ENCODE measurements at places on chromosomes 6 and 20. TPM values are rescaled to one million over a fixed set of nuclear protein-coding genes. Genes with fewer than 3 reads are reported as not detected.
A peak's percentile ranks its signal among the peaks of the same experiment; 100 is the strongest.

DNA sequence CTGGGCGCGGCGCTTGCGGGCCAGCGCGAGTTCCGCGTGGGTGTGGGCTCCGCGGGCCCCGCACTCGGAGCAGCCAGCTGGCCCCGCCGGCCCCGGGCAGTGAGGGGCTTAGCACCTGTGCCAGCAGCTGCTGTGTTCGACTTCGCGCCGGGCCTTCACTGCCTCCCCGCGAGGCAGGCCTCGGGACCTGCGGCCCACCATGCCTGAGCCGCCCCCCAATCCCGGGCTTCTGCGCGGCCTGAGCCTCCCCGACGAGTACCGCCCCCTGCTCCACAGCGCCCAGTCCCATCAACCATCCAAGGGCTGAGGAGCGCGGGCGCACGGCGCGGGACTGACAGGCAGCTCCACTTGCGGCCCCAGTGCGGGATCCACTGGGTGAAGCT lies 36.2 kb downstream of the RIOK1 start:
- no peak for DNase-seq
- no peaks in the 10 kb centered on the region for H3K36me3 ChIP-seq
- H3K4me3 ChIP-seq = no peak overlapping the region
- H3K27ac ChIP-seq = no peak overlapping the region

Gene DPPA5
- total RNA-seq = not detected

DNA sequence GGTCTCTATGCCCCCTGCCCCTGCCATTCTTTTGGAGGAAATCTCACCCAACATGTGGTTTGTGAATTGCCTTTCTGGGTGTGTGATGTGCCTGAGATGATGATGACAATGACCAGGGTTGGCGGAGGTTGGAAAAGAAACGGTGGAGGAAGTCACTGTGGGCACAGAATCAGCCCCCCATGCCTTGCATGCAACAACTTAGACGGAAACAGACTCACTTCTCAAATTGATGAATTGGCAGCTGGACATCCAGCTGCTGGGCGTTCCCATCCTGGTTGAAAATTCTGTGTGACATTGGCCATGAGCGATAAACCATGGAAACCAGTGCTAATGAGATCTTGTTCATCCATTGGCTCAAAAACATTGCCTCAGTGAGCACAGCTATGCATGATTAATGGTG lies 95.8 kb upstream of the LY86 start:
- no peaks in the 10 kb centered on the region for H3K4me1 ChIP-seq
- no peaks in the 10 kb centered on the region for H3K27me3 ChIP-seq
- DNase-seq = no peak
- no peaks in the 10 kb centered on the region for H3K36me3 ChIP-seq

- no peak overlapping the region for H3K27ac ChIP-seq
- DNase-seq = no peak
- H3K4me1 ChIP-seq = no peaks in the 10 kb centered on the region
- no peaks in the 10 kb centered on the region for H3K36me3 ChIP-seq
- no peaks in the 10 kb centered on the region for H3K27me3 ChIP-seq
Measured at GRCh38 chr20:38377039-38377685, 30.9 kb downstream of the LBP start.

GRCh38 chr6:123587838-123588545 lies 48.8 kb downstream of the TRDN start:
- DNase-seq = no peak
- H3K27ac ChIP-seq = no peak overlapping the region
- H3K4me1 ChIP-seq = no peaks in the 10 kb centered on the region
- no peaks in the 10 kb centered on the region for H3K36me3 ChIP-seq
- H3K4me3 ChIP-seq = no peak overlapping the region

GRCh38 chr6:135823851-135824250 lies 27.6 kb upstream of the PDE7B start:
- H3K27me3 ChIP-seq = no peaks in the 10 kb centered on the region
- H3K4me1 ChIP-seq = no peaks in the 10 kb centered on the region
- H3K27ac ChIP-seq = no peak overlapping the region
- no peaks in the 10 kb centered on the region for H3K36me3 ChIP-seq
- H3K4me3 ChIP-seq = no peak overlapping the region

Gene DZANK1
- 6.9 TPM for total RNA-seq

Gene HLA-DRB5
- total RNA-seq = 66.2 TPM

DNA sequence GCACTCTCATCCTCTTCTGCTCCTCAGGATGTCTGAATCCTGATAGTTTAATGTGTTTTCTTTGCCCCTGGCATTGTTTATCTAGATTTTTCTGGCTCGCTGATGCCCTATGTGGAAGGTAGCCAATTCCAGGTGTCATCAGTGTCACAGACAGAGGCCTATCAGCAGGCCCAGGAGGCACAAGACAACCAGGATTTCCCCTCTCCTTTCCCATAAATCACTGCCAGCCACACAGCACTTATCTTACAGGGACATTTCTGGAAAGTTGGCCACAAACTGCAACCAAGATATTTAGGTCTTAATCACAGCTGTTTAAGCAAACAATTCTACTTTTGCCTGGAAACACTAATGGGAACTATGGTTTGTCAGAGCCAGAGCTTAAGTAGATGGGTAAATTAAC lies 28.1 kb downstream of the ADGRF5 start:
- H3K36me3 ChIP-seq = no peaks in the 10 kb centered on the region
- H3K4me3 ChIP-seq = no peak overlapping the region
- no peak for DNase-seq
- H3K27me3 ChIP-seq = no peaks in the 10 kb centered on the region

- no peaks in the 10 kb centered on the region for H3K4me1 ChIP-seq
- DNase-seq = no peak
- no peak overlapping the region for H3K4me3 ChIP-seq
- peak overlapping the region; percentile 76 for H3K27ac ChIP-seq
Measured at GRCh38 chr20:13291157-13291556, 70.1 kb downstream of the ISM1 start.

GRCh38 chr6:143252961-143253360 lies 192.3 kb downstream of the AIG1 start:
- H3K4me3 ChIP-seq = no peak overlapping the region
- no peaks in the 10 kb centered on the region for H3K27me3 ChIP-seq
- H3K36me3 ChIP-seq = no peaks in the 10 kb centered on the region
- no peaks in the 10 kb centered on the region for H3K4me1 ChIP-seq
- DNase-seq = no peak
- no peak overlapping the region for H3K27ac ChIP-seq

DNA sequence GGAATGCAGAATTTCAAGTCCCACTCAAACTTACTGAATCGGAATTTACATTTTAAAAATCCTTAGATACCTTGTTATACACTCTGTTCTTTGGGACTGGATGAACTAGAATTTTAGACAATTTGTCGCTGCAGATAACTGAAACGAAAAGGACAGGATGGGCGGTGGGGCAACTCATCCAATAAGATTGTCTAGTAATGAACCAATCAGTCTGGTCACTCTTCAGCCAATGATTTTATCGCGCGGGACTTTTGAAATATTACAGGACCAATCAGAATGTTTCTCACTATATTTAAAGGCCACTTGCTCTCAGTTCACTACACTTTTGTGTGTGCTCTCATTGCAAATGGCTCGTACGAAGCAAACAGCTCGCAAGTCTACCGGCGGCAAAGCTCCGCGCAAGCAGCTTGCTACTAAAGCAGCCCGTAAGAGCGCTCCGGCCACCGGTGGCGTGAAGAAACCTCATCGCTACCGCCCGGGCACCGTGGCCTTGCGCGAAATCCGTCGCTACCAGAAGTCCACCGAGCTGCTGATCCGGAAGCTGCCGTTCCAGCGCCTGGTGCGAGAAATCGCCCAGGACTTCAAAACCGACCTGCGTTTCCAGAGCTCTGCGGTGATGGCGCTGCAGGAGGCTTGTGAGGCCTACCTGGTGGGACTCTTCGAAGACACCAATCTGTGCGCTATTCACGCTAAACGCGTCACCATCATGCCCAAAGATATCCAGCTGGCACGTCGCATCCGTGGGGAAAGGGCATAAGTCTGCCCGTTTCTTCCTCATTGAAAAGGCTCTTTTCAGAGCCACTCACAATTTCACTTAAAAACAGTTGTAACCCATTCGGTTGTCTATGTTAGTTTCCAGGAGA lies 41.9 kb upstream of the HFE start:
- H3K36me3 ChIP-seq = no peaks in the 10 kb centered on the region
- H3K27me3 ChIP-seq = no peaks in the 10 kb centered on the region
- H3K4me1 ChIP-seq = no peaks in the 10 kb centered on the region

Gene C20orf204
- 1.1 TPM for total RNA-seq

Gene TBXT
- not detected for total RNA-seq

DNA sequence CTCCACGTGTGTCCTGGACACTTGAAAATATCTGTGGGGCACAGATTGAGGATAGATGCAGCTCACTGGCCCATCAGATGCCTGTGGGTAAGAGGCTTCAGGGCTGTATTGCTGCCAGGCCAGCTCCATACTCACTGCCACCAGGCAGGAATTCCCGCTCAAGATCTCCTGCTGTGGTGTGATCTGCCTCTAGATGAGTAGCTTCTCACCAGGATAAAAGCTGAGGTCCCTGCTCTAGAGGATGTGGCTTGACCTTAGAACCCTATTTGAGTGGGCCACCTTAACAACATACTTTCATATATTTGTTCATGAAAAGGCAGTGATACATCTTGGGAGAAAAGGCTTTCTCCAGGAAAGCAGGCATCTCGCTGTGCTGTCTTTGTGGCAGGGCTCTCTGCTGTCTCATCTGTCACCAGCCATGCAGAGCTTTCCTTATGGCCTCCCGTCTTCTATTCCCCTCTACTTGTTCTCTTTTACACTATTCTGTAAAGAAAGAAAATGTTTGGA lies 165.7 kb upstream of the RNF217 start:
- H3K4me1 ChIP-seq = no peaks in the 10 kb centered on the region
- no peak overlapping the region for H3K27ac ChIP-seq
- H3K27me3 ChIP-seq = no peaks in the 10 kb centered on the region
- H3K36me3 ChIP-seq = no peaks in the 10 kb centered on the region
- H3K4me3 ChIP-seq = no peak overlapping the region
- DNase-seq = no peak

- H3K36me3 ChIP-seq = no peaks in the 10 kb centered on the region
- H3K27ac ChIP-seq = no peak overlapping the region
- no peak overlapping the region for H3K4me3 ChIP-seq
- H3K27me3 ChIP-seq = no peaks in the 10 kb centered on the region
- DNase-seq = no peak
Measured at GRCh38 chr20:64229507-64230061, 26.0 kb upstream of the PCMTD2 start.

Gene MDFI
- total RNA-seq = 75.8 TPM

- H3K4me1 ChIP-seq = no peaks in the 10 kb centered on the region
- H3K27me3 ChIP-seq = no peaks in the 10 kb centered on the region
- DNase-seq = no peak
- H3K36me3 ChIP-seq = no peaks in the 10 kb centered on the region
- no peak overlapping the region for H3K27ac ChIP-seq
Measured at GRCh38 chr6:146361128-146361924, 182.3 kb upstream of the RAB32 start.

- no peak overlapping the region for H3K27ac ChIP-seq
- no peaks in the 10 kb centered on the region for H3K4me1 ChIP-seq
- no peaks in the 10 kb centered on the region for H3K36me3 ChIP-seq
- no peak for DNase-seq
- no peaks in the 10 kb centered on the region for H3K27me3 ChIP-seq
Measured at GRCh38 chr6:105791179-105791578, 295.0 kb upstream of the PRDM1 start.

GRCh38 chr6:1834207-1834606 lies 224.5 kb downstream of the FOXC1 start:
- no peak overlapping the region for H3K27ac ChIP-seq
- no peaks in the 10 kb centered on the region for H3K36me3 ChIP-seq

Gene POLR1H
- total RNA-seq = 39.7 TPM

DNA sequence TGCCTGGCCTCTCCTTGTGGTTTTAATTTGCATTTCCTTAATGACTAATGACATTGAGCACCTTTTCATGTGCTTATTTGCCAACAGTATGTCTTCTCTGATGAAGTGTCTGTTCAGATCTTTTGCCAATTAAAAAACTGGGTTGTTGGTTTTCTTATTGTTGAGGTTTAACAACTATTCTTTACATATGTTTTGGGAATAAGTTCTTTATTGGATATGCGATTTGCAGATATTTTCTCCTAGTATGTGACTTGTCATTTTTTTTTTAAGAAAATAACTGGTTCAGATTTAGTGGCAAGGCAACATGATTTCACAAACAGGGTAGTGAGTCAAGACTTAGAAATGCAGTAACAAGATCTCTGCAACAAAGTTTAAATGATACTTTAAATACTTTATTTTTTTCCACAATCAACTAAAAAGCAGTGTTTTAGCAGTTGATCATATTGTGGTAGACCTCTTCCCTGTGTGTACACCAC lies 67.8 kb downstream of the TIAM2 start:
- no peak overlapping the region for H3K27ac ChIP-seq
- H3K36me3 ChIP-seq = no peaks in the 10 kb centered on the region
- no peaks in the 10 kb centered on the region for H3K27me3 ChIP-seq
- H3K4me1 ChIP-seq = no peaks in the 10 kb centered on the region
- no peak for DNase-seq
- no peak overlapping the region for H3K4me3 ChIP-seq

DNA sequence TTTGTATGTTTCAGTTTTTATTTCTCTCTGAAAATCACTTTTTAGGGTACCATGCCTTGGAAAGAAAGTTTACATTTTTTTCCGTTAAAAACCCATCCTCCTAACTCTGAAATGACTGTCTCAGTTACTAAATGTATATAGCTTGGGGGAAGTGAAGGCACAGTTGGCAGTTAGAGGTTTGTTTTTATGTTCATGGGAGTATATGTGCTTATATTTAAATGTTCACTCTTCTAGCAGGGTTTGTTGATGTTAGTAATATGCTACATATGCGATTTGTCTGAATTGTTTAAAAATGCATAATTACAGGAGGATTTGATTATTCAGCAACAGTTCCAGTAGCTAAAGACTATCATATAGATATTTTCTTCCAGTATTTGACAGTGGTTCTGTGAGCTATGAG lies 31.1 kb downstream of the CDKAL1 start:
- no peaks in the 10 kb centered on the region for H3K4me1 ChIP-seq
- no peak for DNase-seq
- no peaks in the 10 kb centered on the region for H3K36me3 ChIP-seq
- no peak overlapping the region for H3K4me3 ChIP-seq

GRCh38 chr6:4364172-4364571 lies 228.8 kb upstream of the ECI2 start:
- H3K4me1 ChIP-seq = no peaks in the 10 kb centered on the region
- H3K36me3 ChIP-seq = no peaks in the 10 kb centered on the region
- H3K27ac ChIP-seq = no peak overlapping the region
- no peak for DNase-seq

Gene RSPH4A
- 0.80 TPM for total RNA-seq

GRCh38 chr6:41587131-41587879 lies 41.1 kb downstream of the FOXP4 start:
- no peak for DNase-seq
- no peak overlapping the region for H3K4me3 ChIP-seq
- no peak overlapping the region for H3K27ac ChIP-seq
- no peaks in the 10 kb centered on the region for H3K4me1 ChIP-seq
- H3K27me3 ChIP-seq = no peaks in the 10 kb centered on the region

Gene MOG
- total RNA-seq = not detected

- no peak overlapping the region for H3K4me3 ChIP-seq
- H3K27me3 ChIP-seq = no peaks in the 10 kb centered on the region
- no peak overlapping the region for H3K27ac ChIP-seq
- no peak for DNase-seq
- H3K36me3 ChIP-seq = no peaks in the 10 kb centered on the region
- no peaks in the 10 kb centered on the region for H3K4me1 ChIP-seq
Measured at GRCh38 chr6:14431385-14432330, 314.1 kb downstream of the CD83 start.

Gene HLA-DMA
- 41.9 TPM for total RNA-seq

- no peaks in the 10 kb centered on the region for H3K4me1 ChIP-seq
- H3K4me3 ChIP-seq = no peak overlapping the region
- no peaks in the 10 kb centered on the region for H3K27me3 ChIP-seq
- H3K27ac ChIP-seq = no peak overlapping the region
- no peak for DNase-seq
Measured at GRCh38 chr6:24415753-24416152, 13.0 kb downstream of the MRS2 start.
